ENCODE measurements at places on chromosomes 11 and 22. TPM values are rescaled to one million over a fixed set of nuclear protein-coding genes. Genes with fewer than 3 reads are reported as not detected.

Gene MS4A3
- not detected for total RNA-seq

Gene OR5B2
- total RNA-seq: not detected

Gene CHADL
- 24.2 TPM for total RNA-seq

Gene TEX54
- not detected for total RNA-seq

Gene CABP4
- total RNA-seq: 1.8 TPM

Gene RFPL2
- total RNA-seq: not detected

Gene PNPLA5
- not detected for total RNA-seq

Gene FOLR2
- total RNA-seq: 41.2 TPM

Gene TTC38
- 28.9 TPM for total RNA-seq

Gene GLYATL1
- total RNA-seq: not detected

Gene SPTY2D1
- total RNA-seq: 12.2 TPM

Gene SLC22A9
- total RNA-seq: not detected

Gene MICALL1
- 17.0 TPM for total RNA-seq

Gene ALDH3B2
- total RNA-seq: not detected

Gene AGBL2
- 0.42 TPM for total RNA-seq

Gene XNDC1N
- 6.0 TPM for total RNA-seq

Gene AIFM3
- total RNA-seq: 1.4 TPM

Gene BDNF
- not detected for total RNA-seq

Gene CASP5
- total RNA-seq: not detected

Gene MUC6
- total RNA-seq: not detected

Gene IFITM10
- 0.57 TPM for total RNA-seq

Gene OR5A1
- not detected for total RNA-seq

Gene OR8D4
- total RNA-seq: not detected

Gene CDKN1C
- total RNA-seq: 26.3 TPM

Gene PTGDR2
- total RNA-seq: 0.20 TPM

Gene RTN4RL2
- total RNA-seq: 0.65 TPM

Gene EFCAB6
- total RNA-seq: 1.7 TPM

Gene GUCY1A2
- total RNA-seq: 1.8 TPM

Gene OR51B5
- not detected for total RNA-seq

Gene ADAMTS15
- 30.2 TPM for total RNA-seq

Gene KREMEN1
- total RNA-seq: 73.0 TPM

Gene GTPBP1
- 29.1 TPM for total RNA-seq

Gene NXPE2
- total RNA-seq: 0.36 TPM

Gene CTSW
- 0.57 TPM for total RNA-seq

Gene KCTD14
- 0.56 TPM for total RNA-seq

Gene RASGRP2
- total RNA-seq: 35.2 TPM

Gene CATSPERZ
- total RNA-seq: not detected

Gene KRTAP5-8
- not detected for total RNA-seq

Gene CPT1B
- total RNA-seq: 237 TPM

Gene SCGB1D1
- not detected for total RNA-seq

Gene DMC1
- 0.83 TPM for total RNA-seq

Gene CTTN
- 117 TPM for total RNA-seq
